ENCODE measurements at places on chromosomes 4 and X. TPM values are rescaled to one million over a fixed set of nuclear protein-coding genes. Genes with fewer than 3 reads are reported as not detected.

Gene REELD1
- not detected for total RNA-seq

Gene ITGB1BP2
- total RNA-seq = 0.23 TPM

Gene PDGFRA
- total RNA-seq = 341 TPM

Gene CT45A5
- total RNA-seq = not detected

Gene LRP2BP
- not detected for total RNA-seq

Gene MYOZ2
- 8.8 TPM for total RNA-seq

Gene CSAG3
- total RNA-seq = not detected

Gene CENPVL3
- not detected for total RNA-seq

Gene ANOS1
- 18.1 TPM for total RNA-seq

Gene PRRG1
- total RNA-seq = 13.6 TPM

Gene FHDC1
- total RNA-seq = 0.60 TPM

Gene DIPK2B
- not detected for total RNA-seq

Gene MAMLD1
- 9.0 TPM for total RNA-seq

Gene RASSF6
- not detected for total RNA-seq

Gene SPANXN3
- total RNA-seq = not detected

Gene CITED1
- not detected for total RNA-seq

Gene FAM50A
- total RNA-seq = 65.5 TPM

Gene BMP3
- under 0.01 TPM for total RNA-seq

Gene CLDN34
- not detected for total RNA-seq

Gene GAGE2A
- total RNA-seq = not detected

Gene PI4K2B
- total RNA-seq = 13.3 TPM

Gene BGN
- 164 TPM for total RNA-seq

Gene CXXC4
- total RNA-seq = not detected

Gene IGSF1
- not detected for total RNA-seq

Gene CSAG1
- total RNA-seq = not detected

Gene CXCL11
- total RNA-seq = not detected

Gene RTL3
- total RNA-seq = 0.12 TPM

Gene PFKFB1
- 0.23 TPM for total RNA-seq

Gene GNL3L
- 12.9 TPM for total RNA-seq

Gene BCLAF3
- total RNA-seq = 1.8 TPM

Gene SCD5
- 13.9 TPM for total RNA-seq

Gene CLNK
- total RNA-seq = not detected

Gene TCEAL2
- not detected for total RNA-seq

Gene TNMD
- total RNA-seq = not detected

Gene ATP2B3
- not detected for total RNA-seq

Gene ELF4
- total RNA-seq = 16.7 TPM

Gene HTR2C
- not detected for total RNA-seq

Gene EVC2
- 9.7 TPM for total RNA-seq

Gene PABPC1L2A
- not detected for total RNA-seq

Gene BEND2
- total RNA-seq = not detected

Gene ITM2A
- 5.9 TPM for total RNA-seq

Gene MAGEC2
- total RNA-seq = not detected

Gene CXorf65
- total RNA-seq = not detected

Gene HSFX3
- not detected for total RNA-seq

Gene REPS2
- 0.94 TPM for total RNA-seq

Gene FAAH2
- total RNA-seq = not detected
